Left kidney (tissue), 8 donors: ENCODE measurements at places on chromosomes 2 and 18. TPM values are rescaled to one million over a fixed set of nuclear protein-coding genes. Genes with fewer than 3 reads are reported as not detected.

C2orf68 gene
- 75.9 TPM for polyA plus RNA-seq

REG3G gene
- not detected for polyA plus RNA-seq

ZC3H6 gene
- polyA plus RNA-seq: 9.9 TPM

- DNase-seq: no peak
Observed at GRCh38 chr2:99865818-99866676, 276.3 kb downstream of the AFF3 start.

DNA sequence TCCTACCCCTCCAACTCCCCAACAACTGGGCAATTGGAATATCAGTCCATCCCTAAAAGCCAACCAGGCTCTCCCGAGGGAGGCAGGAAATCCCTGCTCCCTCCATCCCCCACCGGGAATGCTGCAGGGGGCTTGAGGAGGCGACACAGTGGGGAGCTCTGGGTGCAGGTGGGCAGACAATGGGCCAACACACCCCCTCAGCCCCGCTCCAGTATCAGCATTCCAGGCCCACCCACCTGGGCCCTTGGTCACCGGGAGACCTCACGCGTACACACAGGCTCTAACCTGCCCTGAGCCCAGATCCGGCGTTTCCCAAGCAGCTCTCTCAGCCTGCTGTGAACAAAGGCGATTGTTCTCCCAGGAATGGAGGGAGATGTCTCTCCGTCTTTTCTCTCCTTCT is 37.6 kb upstream of the FZD7 start:
- no peak for DNase-seq

DNA sequence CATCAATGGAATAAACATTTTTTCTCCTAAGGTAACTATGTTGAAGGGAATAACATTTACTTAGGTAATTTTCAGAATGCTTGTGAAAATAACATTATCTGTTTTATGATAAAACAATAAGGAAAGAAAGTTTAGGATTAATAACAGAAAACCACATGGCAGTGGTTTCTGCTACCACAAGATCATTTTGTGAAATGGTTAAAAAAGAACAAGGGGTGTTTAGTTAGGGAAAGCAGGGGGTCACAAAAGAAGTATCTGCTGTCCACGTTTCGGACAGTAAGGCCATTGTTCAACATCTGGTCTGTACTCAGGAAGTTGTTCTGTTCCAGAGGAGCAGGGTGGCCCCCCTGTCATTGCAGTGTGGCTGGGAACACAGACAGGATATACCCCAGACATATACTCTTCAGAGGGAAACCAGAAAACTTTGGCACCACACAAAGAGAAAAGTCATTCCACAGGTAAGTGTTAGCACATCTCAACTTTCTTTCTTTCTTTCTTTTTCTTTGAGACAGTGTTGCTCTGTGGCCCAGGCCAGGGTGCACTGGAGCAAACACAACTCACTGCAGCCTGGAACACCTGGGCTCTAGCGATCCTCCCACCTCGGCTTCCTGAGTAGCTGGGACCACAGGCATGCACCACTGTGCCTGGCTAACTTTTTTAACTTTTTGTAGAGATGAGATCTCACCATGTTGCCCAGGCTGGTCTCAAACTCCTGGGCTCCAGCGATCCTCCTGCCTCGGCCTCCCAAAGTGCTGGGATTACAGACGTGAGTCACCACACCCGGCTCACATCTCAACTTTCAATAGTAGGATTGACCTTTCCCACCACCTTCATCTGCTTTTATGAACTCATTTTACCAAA is 14.8 kb upstream of the ARL5A start:
- DNase-seq: no peak

DNA sequence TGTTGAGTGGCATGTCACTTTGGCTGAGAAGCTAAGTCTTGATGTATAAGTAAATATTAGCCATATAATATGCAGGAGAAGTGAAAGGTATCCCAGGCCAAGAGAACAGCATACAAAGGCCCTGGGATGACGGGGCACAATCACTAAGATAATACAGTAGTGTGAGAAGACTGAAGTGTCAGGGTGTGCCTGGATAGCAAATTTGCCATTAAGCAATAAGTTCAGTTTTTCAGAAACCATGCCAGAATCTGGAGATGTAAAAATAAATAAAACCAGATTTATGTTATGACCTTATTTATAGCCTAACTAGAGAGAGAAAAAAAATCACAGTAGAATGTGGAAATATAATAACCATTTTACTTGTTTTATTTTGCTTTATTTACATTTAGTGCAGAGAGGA is 1858.7 kb upstream of the CELF4 start:
- no peak for DNase-seq

GRCh38 chr18:7908681-7909299 is 341.7 kb downstream of the PTPRM start:
- DNase-seq: peak; percentile 26
